GM23248 (cell line): ENCODE measurements at places on chromosomes 2 and 18. TPM values are rescaled to one million over a fixed set of nuclear protein-coding genes. Genes with fewer than 3 reads are reported as not detected.

- no peak for DNase-seq
These were observed 237.0 kb downstream of the HDAC4 start for GRCh38 chr2:239163688-239164334.

DNA sequence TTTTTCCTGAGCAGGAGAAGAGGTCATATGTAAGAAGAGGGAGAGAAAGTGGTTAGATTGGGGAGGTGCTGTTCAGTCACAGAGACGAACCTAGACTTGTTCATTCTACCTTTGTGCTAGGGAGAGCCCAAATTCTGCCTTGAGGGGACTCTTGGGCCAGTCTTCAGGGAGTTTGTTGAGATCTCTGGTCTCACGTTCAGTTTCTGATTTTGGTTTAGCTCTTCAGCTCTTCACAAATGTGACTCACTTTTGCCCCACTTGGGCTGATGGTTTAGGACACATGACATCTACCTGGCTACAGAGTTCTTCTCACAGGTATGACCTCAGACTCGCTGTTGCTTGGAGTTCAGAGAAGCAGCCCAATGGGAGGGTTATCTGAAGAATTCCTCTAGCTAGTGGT lies 49.2 kb upstream of the DARS1 start:
- no peak for DNase-seq

DNA sequence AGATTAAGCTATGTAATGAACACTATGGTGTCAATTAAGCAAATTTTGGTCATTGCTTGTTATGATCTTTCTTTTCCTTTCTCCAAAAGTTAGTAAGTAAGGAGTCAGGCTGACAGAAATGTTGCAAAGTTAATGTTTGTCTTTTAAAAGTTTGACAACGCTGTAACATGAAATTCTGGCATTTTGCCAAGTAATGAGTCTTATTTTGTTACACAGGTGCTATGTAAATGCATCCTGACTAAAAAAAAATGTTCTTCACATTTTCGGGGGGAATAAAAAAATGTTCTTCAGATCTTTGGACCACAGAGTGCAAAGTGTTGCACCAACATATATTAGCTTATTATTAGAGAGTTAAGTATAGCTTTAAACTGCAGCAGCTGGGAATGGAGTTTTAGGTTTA lies 54.8 kb upstream of the PROKR1 start:
- DNase-seq = no peak

Gene CARF
- 8.1 and 9.5 TPM in 2 replicates for total RNA-seq

Gene PJVK
- 0.97 and 1.9 TPM in 2 replicates for total RNA-seq

Gene C2orf80
- total RNA-seq = not detected in 2 replicates

Gene ALLC
- not detected in 2 replicates for total RNA-seq
